ENCODE measurements at places on chromosomes 4 and X.
A peak's percentile ranks its signal among the peaks of the same experiment; 100 is the strongest.

- DNase-seq: no peak
Measured at GRCh38 chrX:50111742-50112141, 89.1 kb downstream of the AKAP4 start.

- DNase-seq: peak; percentile 33
Measured at GRCh38 chrX:11059933-11060332, 51.2 kb upstream of the HCCS start.

DNA sequence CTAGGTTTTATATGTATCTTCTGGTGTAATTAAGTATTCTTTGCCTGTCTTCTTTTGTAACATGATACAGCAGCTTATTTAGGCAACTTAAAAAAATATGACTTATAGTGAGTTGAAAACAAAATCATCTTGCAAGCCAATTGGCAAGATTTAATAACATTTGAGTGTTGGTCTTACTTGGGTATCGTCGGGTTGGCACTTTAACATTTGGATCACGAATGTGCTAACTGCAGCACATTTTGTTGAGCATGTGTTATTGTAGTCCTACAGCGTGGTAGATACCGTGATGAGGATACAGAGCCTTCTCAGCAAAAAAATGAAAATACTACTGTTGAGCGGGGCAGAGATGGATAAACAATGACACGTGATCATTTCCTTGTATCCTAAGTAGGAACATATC is 295.3 kb downstream of the ARHGAP10 start:
- DNase-seq: no peak

- no peak for DNase-seq
Measured at GRCh38 chrX:18833071-18833731, 125.8 kb downstream of the PPEF1 start.

DNA sequence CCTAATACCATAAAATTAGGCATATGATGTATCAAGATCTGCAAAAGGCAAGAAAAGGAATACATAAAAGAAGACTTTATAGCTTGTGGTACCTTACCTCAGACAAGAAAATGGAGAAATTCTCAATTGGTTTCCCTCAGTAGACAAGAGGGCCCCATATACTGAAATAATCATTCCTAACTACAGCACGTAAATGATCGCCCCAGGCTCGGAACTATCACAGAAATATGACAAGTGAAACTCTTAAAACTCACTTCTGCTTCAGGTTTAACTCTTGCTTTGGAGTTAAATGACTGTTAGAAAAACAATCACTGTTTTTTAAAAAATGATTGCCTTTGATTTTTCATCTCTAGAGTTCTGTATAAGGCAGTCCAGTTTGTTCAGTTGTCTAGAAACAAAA is 38.6 kb upstream of the NAP1L5 start:
- DNase-seq: no peak

DNA sequence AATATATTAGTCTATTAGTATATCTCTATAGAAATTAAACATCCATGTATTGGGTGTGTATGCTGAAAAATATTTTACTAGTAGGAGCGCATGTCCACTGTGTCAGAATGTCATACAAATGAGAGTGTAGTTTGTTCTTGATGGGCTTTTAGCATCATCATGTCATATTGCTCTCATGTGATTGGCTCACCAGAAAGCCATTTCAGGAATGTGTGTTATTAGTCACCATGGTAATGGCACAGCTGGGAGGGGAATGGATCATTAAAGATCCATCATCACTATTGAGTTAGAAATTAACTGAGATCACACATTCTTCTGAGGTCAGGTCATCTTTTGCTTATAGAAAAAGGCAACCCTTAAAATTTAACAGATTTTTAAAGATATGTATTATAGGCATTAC is 77.3 kb downstream of the PHEX start:
- peak; percentile 41 for DNase-seq

DNA sequence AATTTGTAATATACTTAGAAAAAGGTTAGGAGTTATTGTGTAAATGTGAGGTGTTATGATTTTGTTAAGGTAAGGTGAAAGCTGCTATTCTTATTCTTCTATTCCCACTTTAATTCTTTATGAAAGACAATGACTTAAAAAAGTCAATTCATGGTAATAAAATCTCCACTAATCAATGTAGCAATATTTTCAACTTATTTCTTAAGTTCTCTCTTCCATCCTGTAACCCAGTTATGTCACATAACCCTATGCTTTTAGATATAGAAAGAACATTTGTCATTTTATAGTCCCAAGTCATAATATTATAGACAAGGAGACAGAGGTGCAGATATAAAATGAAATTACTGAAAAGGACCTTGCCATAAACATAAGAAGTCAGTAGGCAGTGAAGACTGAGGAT is 157.9 kb upstream of the SLC7A11 start:
- no peak for DNase-seq

- peak; percentile 82 for DNase-seq
Measured at GRCh38 chr4:88341227-88342192, 37.1 kb upstream of the HERC6 start.

DNA sequence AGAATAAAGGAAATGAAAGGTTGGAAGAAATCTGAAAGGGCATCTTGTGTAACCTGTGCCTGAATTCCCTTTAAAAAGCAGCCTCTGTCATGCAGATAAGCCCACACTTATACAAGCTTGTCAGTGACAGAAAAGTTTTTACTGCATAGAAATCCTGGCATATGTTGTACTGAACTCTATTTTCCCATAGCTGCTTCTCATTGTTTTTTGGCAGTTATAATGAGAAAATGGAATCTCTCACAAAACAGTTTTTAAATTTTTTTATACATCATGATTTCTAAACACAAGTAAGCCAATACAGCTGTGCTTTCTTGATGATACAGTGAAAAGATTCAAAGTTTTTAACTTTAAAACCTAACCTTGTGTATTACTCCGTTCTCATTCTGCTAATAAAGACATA is 511.4 kb upstream of the ARX start:
- DNase-seq: no peak

- no peak for DNase-seq
Measured at GRCh38 chr4:89279385-89279784, 28.2 kb downstream of the GPRIN3 start.

- no peak for DNase-seq
Measured at GRCh38 chr4:54556587-54556986, 101.2 kb upstream of the KIT start.

- peak; percentile 2 for DNase-seq
Measured at GRCh38 chr4:87882321-87882720, 49.6 kb downstream of the MEPE start.

DNA sequence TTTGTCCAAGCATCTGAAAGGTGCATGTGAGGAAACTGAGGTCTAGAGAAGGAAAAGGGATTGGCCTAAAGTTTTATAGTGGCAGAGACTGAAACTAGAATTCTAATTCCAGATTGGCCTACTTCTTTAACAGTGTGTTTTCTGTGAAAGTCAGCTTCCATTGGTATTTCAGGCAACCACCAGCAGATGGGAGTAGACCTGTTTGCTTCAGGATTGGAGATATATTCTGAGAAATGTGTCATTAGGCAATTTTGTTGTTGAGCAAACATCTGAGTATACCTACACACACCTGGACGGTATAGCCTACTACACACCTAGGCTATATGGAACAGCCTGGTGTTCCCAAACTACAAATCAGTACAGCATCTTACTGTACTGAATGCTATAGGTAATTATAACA is 207.3 kb upstream of the RADX start:
- DNase-seq: no peak

- DNase-seq: no peak
Measured at GRCh38 chr4:8744083-8744805, 127.4 kb downstream of the HMX1 start.

GRCh38 chr4:148563684-148564083 is 121.5 kb upstream of the NR3C2 start:
- no peak for DNase-seq

DNA sequence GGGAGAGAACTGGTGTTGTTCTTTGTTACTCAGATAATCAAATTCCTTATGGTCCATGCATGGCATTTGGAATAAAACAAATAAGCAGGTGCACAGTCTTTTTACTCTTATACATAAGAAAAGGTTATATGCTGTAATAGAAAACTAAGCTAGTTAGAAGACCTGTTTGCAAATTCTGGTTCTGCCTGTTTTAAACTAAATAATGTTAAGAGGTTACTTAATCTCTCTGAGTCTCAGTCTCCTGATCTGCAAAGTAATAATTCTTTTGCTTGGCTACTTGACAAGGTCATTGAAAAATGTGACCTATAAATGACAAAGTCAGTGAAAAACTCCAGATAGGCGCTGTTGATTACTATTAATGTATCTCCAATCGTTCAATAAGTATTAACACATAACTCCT is 42.5 kb upstream of the ANXA3 start:
- no peak for DNase-seq

DNA sequence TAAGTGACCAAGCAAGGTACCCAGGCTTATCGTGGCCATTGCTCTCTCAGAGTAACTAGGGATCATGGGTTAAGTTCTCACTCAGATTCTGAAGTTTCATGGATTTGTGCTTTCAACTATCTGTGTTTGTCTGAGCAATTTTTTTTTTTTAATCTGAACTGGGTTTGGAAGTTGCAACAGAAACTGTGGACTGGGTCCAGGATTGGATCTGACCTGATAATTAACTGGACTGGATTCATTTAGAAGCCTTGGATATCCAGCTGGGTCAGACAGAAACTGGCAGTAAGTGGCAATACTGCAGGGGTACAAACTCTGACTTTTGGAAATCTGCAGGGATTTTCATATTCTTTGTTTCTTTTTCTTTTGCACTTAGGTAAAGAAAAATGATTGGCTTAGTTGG is 38.7 kb upstream of the FGF2 start:
- no peak for DNase-seq

- no peak for DNase-seq
Measured at GRCh38 chr4:157421365-157421764, 200.8 kb downstream of the GRIA2 start.

GRCh38 chrX:70001269-70001668 is 48.5 kb downstream of the AWAT2 start:
- no peak for DNase-seq
